Left cardiac atrium (tissue), 4 donors: ENCODE measurements at places on chromosomes 12 and 14. TPM values are rescaled to one million over a fixed set of nuclear protein-coding genes. Genes with fewer than 3 reads are reported as not detected.

GRCh38 chr12:2292560-2292959 is 239.8 kb downstream of the CACNA1C start:
- DNase-seq = no peak

DNA sequence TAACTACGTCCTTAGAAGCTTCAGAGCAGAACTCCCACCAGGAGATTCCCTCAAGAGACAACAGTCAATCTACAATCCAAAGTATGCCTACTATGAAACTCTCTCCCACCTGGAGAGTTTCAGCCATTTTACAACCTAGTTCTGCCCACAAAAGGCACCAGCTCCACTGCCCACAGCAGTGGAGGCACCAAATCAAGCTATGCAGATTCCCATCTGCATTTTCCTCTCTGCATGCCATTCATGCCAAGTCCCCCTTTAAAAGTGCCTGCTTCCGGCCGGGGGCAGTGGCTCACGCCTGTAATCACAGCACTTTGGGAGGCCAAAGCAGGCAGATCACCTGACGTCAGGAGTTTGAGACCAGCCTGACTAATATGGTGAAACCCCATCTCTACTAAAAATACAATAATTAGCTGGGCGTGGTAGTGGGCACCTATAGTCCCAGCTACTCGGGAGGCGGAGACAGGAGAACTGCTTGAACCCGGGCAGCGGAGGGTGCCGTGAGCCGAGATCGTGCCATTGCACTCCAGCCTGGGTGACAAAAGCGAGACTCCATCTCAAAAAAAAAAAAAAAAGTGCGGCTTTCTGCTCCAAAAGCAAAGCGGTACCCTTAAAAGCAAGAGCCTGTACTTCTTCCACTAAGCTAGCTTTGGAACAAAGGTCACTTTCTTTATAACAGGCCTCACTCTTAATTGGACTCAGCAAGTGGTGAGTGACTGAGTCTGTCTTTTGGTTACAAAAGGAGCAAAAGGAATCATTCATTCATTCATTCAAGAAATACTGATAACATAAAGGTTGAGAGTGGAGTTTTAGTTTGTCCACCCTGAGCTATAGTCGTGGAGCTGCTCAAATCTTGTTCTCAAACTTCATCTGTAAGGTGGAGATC is 10.1 kb upstream of the DLGAP5 start:
- no peak for DNase-seq

DNA sequence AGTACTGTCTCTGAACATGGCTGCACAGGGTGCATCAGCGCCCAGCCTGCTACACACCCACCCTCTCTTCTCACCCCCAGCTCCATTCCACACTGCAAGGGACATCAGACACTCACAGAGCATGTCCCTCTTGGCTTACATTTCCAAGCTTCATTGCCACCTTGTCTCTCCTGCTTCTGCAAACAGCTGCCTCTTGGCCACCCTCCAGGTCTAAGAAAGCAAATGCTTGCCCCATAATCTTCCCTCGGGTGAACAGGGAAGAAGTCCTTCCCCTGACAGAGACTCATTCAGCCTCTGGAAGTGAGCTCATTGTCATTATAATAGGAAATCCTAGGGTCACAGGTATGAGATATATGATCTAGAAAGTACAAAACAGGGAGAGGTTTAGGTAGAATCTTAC is 505.2 kb downstream of the RMST start:
- DNase-seq = no peak

DNA sequence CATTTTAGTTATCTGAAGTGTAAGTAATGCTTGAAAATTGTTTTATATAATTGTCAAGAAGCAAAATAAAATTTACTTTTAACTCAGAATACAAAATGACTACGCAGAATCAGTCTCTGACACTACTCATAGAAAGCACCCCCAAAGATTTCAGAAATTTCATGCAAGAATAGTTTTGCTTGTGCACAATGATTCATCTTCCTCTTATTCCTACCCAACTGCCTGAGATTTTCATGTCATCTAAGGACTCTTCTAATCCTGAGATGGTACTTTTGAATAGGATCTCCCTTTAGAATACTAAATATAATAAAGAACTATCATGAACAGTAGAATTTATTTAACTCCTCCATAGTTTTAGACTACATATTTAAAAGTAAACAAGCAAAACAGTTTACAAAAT is 485.3 kb upstream of the MGAT4C start:
- DNase-seq = no peak

DNA sequence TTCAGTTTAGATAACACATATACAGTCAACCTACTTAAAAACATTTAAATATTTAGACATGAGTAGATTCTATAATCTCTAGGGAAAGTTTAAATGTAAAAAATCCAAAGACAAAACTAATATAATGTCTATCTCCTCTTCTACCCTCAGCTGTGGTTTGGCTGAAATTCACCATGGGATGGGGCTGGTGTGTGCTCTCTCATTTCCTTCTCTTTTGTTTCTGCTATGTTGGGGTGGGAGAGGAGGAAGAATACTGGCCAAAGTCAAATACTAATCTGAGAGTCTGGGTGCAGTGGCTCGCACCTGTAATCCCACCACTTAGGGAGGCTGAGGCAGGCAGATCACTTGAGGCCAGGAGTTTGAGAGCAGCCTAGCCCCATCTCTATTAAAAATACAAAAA is 1673.9 kb upstream of the SEL1L start:
- no peak for DNase-seq

GRCh38 chr12:125395583-125396215 is 330.5 kb downstream of the AACS start:
- no peak for DNase-seq

The NANOG gene
- total RNA-seq = not detected

The FAM90A1 gene
- total RNA-seq = 0.16 TPM
